ENCODE measurements at places on chromosomes 12 and 14.

DNA sequence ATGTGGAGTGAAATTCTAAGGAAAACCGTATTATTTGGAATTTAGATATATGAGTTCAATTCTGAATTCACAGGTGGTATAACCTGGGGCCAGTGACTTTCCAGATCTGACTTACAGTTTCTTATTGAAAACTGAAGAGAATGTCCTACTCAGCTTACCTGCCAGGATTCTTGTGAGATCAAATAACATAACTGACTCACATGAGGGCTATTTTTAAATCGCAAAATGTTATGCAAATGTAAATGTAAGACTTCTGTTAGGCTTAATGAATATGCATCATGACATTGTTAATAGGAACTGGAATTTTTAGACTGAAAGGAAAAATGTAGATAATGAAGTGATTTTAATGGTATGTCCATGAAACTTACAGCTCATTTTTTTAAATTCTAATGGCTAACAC lies 1142.1 kb downstream of the FLRT2 start:
- DNase-seq, result no peak

GRCh38 chr14:30559638-30560091 lies 707 bp downstream of the G2E3 start:
- DNase-seq, result peak; percentile 7

- no peak for DNase-seq
Observed at GRCh38 chr14:51185754-51186153, 54.3 kb upstream of the TMX1 start.

DNA sequence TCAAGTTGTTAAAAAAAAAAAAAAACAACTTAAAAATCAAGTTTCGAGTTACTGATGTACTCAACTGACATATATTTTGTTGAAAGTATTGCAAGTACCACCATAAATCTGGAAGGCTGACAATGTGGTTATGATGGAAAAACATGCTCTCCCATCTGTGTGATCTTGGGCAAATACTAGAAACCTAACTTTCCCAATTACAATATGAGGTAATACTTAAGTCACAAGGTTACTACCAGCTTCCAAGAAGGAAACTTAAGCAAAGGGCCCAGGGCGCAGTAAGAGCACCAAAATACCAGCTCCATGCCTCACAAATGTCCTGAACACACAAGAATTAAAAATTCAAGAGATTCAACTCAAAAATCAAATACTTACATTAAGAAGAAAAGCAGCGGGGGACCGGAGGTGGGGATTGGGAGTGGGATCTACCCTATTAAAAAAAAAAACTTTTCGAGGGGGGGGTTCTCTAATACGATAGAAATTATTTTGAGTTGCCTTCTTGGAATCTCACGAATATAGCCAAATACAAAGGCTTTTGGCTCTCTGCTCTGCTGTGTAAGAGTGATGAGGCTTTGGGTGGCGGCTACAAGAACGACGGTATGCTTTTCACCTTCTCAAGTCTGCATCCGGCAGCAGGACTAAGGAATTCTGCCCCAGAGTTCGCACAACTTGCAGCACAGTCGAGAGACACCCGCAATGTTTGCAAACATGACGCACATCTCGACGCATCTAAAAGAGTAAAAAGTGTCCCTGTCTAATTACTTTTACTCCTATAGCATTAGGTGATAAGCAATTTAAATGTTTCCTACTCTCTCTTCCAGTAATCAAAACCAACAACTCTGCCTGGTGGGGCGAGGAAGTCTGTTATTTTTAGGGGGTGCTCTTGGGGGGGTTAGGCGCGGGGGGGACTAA lies 1.1 kb downstream of the SAV1 start:
- DNase-seq, result peak; percentile 11

DNA sequence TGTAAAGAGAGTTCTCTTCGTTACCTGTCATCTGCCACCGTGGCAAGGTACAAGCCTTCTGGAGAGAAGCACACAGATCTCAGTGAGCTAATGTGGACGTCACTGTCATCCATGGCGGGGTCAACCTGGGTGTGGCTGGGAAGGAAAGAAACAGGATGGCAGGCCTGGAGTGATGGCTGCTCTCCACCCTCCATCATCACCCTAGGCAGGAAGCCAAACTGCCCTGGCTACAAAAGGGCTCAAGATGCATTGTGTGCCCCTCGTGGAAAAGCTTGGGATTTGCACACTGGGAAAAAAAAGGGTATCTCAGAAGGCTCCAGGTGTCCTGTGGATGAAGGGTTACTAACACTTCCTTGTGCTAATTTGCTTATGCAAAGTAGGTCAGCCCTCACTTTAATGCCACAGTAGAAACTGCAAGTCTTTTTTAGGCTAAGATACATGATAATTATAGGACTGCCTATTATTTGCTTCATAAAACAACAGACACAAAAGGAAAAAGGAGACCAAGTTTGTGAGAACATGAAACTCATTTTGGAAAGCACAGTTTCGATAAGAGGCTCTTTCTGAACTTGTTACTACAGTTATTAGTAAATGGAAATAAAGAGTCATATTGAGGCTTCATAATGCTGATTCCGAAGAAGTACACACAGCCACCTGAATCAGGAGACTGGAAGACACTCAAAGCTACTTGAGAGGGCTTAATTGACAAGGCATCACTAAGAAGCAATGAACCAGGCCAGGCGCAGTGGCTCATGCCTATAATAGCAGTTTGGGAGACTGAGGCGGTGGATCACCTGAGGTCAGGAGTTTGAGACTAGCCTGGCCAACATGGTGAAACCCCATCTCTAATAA lies 18.9 kb downstream of the RFC5 start:
- no peak for DNase-seq

- DNase-seq, result no peak
Observed at GRCh38 chr12:14828892-14829291, 14.4 kb downstream of the ART4 start.

- no peak for DNase-seq
Observed at GRCh38 chr12:19003987-19004619, 125.4 kb upstream of the PLEKHA5 start.

All from HL-60 (cell line).